ENCODE measurements at places on chromosomes 1 and 21.

- no peak for DNase-seq
Measured at GRCh38 chr1:196609370-196609737, 1.1 kb upstream of the KCNT2 start.

DNA sequence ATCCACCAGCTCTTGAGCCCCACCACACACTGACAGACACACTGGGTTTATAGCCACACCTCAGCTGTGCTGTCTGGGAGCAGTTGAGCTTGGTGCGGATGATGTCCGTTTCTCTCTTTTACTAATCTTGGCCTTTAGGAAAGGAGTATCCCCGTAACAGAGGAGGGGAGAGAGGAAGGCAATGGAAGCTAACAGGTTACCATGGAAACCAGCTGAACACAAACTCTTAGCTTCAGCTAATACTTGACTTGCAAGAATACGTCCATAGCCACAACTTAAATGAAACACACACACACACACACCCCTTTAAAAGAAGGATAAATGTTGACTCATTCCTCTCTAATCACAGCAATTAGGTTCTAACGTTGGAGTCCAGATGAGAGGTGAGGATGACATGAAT, 28.0 kb upstream of the LRRN2 start:
- DNase-seq = no peak

DNA sequence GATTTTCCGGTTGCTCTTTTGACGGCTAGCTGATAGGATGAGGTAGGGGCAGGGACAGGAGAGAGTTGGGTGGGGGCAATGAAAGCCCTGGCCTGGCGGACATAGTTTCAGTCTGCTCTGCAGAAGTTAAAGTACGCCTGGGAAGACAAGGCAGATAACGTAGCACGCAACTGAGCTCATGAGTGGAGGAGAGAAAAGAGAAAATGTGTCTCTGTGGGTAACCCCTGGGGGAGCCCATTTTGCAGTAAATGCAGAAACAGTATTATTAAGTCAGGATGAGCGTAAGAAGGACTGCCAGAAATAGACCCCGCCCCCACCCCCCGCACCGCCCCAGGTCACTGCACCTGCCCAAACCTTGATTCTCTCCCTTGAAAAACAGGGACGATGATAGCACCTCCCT, 51.7 kb upstream of the TARBP1 start:
- DNase-seq = no peak

GRCh38 chr1:202319381-202320080, 22.2 kb downstream of the UBE2T start:
- no peak for DNase-seq

- no peak for DNase-seq
Measured at GRCh38 chr1:170872663-170873062, 62.7 kb upstream of the MROH9 start.

DNA sequence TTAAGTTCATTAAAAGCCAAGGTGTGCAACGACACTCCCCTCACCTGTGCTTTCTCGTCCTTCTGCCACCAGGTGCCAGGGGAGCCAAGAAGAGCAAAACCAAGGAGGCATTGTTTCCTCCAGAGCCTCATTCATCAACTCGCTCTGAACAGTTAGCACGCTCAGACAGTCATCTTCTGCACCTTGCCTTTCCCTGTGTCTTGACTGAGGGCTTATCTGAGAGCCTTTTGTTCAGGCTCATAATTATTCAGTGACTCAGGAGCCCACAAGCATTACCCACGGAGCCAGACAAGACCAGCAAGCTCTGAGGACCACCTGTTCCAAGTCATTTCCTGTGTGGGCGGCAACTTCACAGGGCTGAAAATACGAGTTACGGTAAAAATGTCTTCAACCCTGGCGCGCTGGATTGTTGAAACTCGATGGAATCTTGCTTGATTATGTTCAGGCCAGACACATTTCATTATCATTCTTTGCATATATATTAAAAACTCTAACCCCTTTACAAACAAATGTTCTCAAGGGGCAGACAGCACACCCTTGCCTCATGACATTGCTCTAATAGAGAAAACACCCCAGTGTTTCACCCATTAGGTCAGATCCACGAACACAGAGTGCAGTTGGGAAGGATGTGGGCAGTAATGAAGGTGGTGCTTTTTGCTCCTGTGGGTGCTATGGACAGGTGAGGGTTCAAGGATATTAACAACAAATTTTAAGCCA, 89.7 kb upstream of the RUNX1 start:
- DNase-seq = no peak

DNA sequence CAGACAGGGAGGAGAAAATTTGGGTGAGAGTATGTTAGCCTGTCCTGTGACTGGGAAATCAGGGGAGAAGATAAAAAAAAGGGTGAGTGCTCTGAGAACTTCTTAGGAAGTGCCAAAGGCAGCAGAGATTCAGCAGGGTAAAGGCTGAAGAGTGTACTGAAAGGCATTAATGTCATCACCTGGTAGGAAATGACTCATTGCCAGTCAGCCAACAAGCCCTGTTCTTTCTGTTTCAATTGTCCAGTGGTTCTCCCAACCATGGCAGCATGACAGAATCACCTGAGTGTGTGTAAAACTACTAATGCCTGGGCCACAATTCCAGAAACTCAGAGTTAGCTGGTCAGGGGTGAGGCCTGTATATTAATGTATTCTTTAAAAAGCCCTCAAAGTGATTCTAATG, 83.5 kb downstream of the INTS7 start:
- DNase-seq = no peak

DNA sequence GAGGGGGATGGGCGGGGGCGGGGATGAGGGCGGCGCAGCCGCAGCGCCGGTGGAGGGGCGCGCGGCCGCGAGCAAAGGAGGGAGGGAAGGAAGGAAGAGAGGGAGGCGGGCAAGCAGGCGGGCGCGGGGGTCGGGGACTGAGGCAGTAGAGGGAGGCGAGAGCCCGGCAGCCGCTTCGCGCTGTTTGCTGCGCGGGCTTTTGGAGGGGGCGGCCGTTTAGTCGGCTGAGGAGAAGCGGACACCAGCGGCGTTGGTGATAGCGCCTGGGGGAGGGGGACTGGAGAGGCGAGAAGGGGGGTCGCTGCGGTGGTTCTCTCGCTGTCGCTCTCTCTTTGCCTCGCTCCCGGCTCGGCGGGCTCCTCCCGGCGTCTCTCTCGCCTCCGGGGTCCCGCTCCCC, at the start of gene HS2ST1:
HS2ST1 (plus strand) TSS at position 35 of the 397 bp plus-strand sequence.
- DNase-seq = peak; percentile 50

All from cortex of kidney (tissue), 1 donor.